ENCODE measurements at places on chromosomes 4 and X.

GRCh38 chr4:124386163-124386562, 326.4 kb downstream of the ANKRD50 start:
- DNase-seq: no peak

DNA sequence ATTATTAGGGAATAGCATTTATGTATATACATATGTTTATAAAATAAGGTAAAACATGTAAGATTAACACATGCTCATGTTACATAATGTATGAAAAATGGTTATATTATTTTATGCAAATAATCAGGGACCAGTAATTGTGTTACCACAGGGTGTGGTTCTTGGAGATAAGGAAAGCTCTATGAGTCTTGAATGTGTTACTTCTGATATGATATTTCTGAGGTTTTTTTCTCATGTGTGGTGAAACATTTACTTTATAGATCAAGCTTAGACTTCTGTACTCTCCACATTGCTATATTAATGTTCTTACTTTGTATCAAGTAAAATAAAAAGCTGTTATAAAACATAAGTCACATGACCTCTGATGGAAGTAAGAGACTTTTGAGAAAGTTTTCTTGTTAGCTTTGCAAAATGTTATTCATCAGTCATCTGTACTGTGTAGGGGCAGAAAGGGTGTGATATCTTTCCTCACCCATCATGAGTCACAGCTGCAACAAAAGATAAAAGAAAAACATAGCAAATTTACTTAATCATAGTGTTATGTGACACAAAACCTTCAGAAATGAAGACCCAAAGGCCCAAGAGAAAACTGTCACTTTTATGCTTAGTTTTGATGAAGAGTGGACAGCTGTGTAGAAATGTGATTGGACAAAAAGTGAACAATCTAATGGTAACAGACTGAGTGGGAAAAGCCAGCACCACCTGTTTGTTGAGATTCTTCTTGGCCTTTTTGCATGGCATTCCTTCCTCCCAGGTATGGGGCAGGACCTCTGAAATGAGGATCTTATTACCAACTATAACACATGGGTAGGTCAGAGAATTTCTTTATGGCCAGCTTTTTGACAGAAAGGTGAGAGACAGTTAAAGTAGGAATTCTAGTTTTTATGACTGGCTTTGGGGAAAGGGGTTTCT, 632.3 kb downstream of the PDHA2 start:
- DNase-seq: no peak

DNA sequence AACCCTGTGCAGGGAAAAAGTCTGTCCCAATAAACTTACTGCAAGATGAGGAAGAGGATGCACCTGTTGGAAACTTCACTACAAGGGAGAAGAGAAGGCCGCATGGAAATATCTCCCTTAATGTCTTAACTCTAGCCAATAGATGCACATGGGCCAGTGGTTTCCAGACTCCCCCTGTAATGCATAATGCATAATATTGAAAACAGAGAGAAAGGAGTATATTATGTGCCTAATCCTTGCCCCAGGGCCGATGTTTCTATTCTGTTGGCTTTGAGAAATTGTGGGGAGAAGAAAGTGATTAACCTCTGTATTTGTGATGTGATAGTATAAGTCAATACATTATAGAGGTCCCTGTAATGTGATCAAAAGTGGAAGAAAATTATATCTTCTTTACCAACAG, 37.2 kb downstream of the INTS12 start:
- DNase-seq: no peak

DNA sequence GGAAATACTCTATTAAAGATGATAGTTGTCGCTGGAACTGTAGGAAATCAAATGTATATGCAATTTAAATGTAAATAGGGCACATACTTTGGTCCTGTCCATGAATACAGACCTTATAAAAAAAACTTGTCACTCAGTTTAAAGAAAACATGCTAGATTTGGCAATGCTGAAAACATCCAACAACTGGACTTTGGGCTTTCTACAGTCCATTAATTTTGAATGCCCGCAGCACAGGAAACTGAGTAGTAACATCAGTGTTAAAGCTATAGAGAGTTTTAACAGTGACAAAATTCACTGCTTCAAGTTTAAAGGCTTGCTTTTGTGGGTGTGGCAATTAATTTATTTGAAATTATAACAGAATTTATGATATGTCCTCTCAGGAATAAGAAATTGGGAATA, 578.4 kb downstream of the TRIML1 start:
- no peak for DNase-seq

- DNase-seq: no peak
These were observed 81.0 kb downstream of the MGST2 start for GRCh38 chr4:139746431-139747171.

- no peak for DNase-seq
These were observed 5.6 kb downstream of the KIAA0232 start for GRCh38 chr4:6788123-6788522.
